Activated T-cell treated with anti-CD3 and anti-CD28 coated beads, Interleukin-2, amount 50 U/mL, for 72 hours (primary cell): ENCODE measurements at places on chromosomes 3 and 15. TPM values are rescaled to one million over a fixed set of nuclear protein-coding genes. Genes with fewer than 3 reads are reported as not detected.

The CFAP100 gene
- not detected for total RNA-seq

The CTXND1 gene
- not detected for total RNA-seq

GRCh38 chr3:184981071-184981470 lies 169.1 kb downstream of the VPS8 start:
- H3K4me3 ChIP-seq, result no peak overlapping the region
- no peak for DNase-seq
- H3K27me3 ChIP-seq, result no peaks in the 10 kb centered on the region
- H3K4me1 ChIP-seq, result no peaks in the 10 kb centered on the region
- peaks cover 10% of the 10 kb centered on the region for H3K36me3 ChIP-seq

- DNase-seq, result no peak
- peaks cover 8% of the 10 kb centered on the region for H3K27me3 ChIP-seq
- no peak overlapping the region for H3K4me3 ChIP-seq
- H3K27ac ChIP-seq, result no peak overlapping the region
- H3K4me1 ChIP-seq, result no peaks in the 10 kb centered on the region
- H3K36me3 ChIP-seq, result no peaks in the 10 kb centered on the region
Observed at GRCh38 chr15:66096688-66097058, 156.9 kb downstream of the MEGF11 start.

DNA sequence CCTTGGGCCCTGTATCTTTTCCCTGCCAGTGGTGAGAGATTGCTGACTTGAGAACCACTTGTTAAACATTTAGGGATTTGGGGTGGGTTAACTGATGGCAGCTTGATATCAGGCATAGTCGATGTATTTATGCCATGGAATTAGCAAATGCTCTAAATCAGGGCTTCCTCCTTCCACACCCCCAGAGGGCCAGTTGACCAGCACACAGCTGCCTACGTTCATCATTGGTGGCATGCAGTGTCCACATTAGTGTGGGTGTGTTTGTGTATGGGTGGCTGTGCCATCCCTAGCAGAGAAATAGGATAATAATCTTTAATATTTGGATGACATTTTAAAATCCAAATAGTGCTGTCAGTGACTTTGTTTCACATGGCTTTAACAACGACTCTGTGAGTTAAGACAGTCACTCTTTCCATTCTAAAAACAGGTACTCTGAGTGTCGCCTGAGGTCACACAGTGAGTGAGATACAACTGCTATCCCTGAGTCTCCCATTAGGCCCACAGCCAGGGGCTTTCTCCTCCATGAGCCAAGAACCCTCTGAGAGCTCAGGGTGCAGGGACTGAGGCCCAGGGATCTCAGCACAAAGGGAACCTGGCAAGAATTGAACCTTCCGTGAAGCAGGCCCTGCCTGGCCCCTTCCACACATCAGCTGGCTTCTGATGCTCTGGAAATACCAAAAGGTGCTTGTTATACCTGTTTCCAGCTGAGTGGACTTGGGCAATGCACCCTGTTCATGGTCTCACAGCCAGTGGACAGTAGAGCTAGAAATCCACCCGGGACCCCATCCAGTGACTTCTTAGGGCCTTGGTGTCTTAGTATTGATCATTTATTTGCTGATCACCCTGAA lies 4.3 kb upstream of the LTF start:
- H3K36me3 ChIP-seq, result no peaks in the 10 kb centered on the region
- H3K4me1 ChIP-seq, result no peaks in the 10 kb centered on the region
- H3K4me3 ChIP-seq, result no peak overlapping the region
- DNase-seq, result no peak
- peaks cover 59% of the 10 kb centered on the region for H3K27me3 ChIP-seq
- no peak overlapping the region for H3K27ac ChIP-seq

GRCh38 chr3:77917225-77917624 lies 877.3 kb downstream of the ROBO2 start:
- no peak overlapping the region for H3K27ac ChIP-seq
- DNase-seq, result no peak
- H3K4me3 ChIP-seq, result no peak overlapping the region

DNA sequence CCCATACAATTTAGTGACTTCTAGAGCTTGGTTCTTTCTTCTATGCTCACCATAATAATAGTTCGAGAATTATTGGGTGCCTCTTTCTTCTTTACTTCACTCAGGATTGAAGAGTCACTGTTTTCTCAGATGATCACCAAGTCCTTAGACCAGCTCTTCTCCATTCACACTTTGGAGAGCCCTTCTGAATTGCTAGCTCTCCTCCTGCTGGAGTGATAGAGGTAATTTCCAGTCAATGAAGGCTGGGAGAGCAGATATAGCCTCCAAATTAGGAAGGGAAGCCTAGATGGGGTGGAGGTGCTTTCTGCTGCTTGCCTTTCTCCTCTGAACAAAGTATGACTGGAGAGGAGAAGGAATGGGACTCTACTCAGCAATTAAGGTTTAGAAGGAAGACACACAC lies 10.7 kb upstream of the BBX start:
- no peaks in the 10 kb centered on the region for H3K4me1 ChIP-seq
- DNase-seq, result no peak
- peaks cover 10% of the 10 kb centered on the region for H3K27me3 ChIP-seq
- no peaks in the 10 kb centered on the region for H3K36me3 ChIP-seq
- no peak overlapping the region for H3K4me3 ChIP-seq
- no peak overlapping the region for H3K27ac ChIP-seq

DNA sequence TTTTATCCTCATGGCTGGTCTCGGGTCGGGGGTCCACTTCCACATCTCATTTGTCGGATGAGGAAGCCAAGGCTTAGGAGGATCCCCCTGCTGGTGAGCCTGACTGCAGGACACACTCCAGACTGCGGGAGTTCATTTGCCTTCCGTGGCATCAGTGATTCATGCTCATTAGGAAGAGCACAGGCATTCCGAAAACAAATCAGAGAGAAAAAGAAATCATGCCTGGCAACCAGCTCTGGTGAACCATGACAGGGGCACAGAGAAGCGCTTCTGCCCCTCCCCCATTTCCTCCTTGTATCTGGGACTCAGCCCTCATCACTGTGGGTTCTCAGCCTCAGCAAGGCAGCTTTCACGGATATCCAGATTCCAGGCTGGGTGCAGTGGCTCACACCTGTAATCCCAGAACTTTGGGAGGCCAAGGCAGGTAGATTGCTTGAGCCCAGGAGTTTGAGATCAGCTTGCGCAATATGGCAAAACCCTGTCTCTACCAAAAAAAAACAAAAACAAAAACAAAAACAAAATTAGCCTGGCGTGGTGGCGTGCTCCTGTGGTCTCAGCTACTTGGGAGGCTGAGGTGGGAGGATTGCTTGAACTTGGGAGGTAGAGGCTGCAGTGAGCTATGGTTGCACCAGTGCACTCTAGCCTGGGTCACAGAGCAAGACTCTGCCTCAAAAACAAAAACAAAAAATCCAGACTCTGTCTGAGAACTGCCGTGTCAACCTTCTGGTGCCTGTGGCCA lies 28.4 kb downstream of the IRAK2 start:
- H3K27me3 ChIP-seq, result no peaks in the 10 kb centered on the region
- peak; percentile 79 for DNase-seq
- H3K4me3 ChIP-seq, result peak overlapping the region; percentile 78
- no peaks in the 10 kb centered on the region for H3K36me3 ChIP-seq

The CPNE9 gene
- 0.46 TPM for total RNA-seq

- DNase-seq, result no peak
- H3K4me1 ChIP-seq, result peaks cover 7% of the 10 kb centered on the region
- peaks cover 6% of the 10 kb centered on the region for H3K36me3 ChIP-seq
- H3K27ac ChIP-seq, result no peak overlapping the region
Observed at GRCh38 chr15:57281321-57281720, 95.0 kb upstream of the CGNL1 start.

DNA sequence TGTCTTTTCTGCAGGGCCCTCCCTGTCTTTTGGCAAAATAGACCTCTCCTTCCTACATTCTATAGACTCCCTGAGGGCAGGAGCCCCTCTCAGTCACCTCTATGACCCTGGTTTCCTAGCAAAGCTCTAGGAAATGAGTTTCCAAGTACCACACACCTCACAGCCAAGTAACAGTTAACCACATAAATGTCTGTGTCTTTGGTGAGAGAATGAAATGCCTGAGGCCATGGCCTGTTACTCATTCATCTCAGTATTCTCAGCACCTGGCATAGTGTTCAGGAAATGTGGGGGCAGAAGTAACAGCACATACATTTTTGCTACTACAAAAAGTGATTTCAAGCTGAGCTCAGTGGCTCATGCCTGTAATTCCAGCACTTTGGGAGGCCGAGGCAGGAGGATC lies 21.0 kb downstream of the RFT1 start:
- H3K4me3 ChIP-seq, result peak overlapping the region; percentile 58
- H3K36me3 ChIP-seq, result peaks cover 6% of the 10 kb centered on the region
- peaks cover 45% of the 10 kb centered on the region for H3K4me1 ChIP-seq
- peak; percentile 43 for DNase-seq

DNA sequence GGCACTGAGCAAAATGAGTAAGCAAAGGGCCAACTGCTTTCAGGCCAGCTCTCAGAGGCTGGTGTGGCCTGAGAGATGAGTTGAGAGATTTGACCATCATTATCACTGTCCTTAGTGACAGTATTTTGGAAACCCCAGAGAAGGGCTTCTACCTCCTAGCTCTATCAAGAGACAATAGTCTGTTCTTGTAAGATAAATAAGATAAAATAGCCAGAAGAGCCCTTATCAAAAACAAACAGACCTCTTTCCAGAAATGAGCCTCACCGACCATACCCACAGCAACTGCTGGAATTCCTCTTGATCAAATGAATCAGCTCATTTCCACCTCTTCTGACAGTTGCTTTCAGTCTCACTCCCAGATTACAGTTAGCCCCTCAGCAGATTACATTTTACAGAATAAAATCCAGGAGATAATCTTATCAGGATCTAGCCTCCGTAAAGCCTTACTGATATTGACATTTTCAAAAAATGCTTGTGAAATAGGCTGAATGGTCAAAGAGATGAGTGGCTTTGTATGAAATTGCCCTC lies 4.5 kb downstream of the HDC start:
- DNase-seq, result peak; percentile 40
- H3K4me3 ChIP-seq, result peak overlapping the region; percentile 79
- peaks cover 70% of the 10 kb centered on the region for H3K4me1 ChIP-seq
- no peaks in the 10 kb centered on the region for H3K27me3 ChIP-seq
- H3K36me3 ChIP-seq, result peaks cover 2% of the 10 kb centered on the region

The SEMA3G gene
- total RNA-seq, result 0.36 TPM

The DLL4 gene
- total RNA-seq, result 0.12 TPM

DNA sequence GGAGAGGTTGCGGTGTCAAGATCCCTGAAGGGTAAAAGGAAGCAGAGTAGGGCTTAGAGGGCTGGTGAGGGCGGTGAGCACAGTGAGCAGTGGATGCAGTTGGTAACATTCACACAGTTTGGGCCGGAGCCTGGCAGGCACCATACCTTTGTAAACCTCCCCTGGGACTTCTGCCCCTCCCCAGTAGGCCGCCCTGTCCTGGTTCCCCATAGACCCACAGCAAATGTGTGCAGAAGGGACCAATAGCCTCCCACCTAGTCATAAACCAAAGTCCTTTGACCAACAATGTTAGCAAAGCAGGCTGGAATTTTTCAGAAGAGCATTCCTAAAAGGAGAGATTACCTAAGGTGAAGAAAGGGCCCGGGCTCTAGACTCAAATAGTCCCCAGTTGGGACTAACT lies 1.7 kb upstream of the PHGR1 start:
- DNase-seq, result no peak
- H3K4me1 ChIP-seq, result no peaks in the 10 kb centered on the region
- no peaks in the 10 kb centered on the region for H3K27me3 ChIP-seq

GRCh38 chr15:91023720-91024119 lies 1.3 kb upstream of the VPS33B start:
- no peak overlapping the region for H3K4me3 ChIP-seq
- no peaks in the 10 kb centered on the region for H3K36me3 ChIP-seq
- no peak overlapping the region for H3K27ac ChIP-seq
- H3K27me3 ChIP-seq, result no peaks in the 10 kb centered on the region
- DNase-seq, result no peak

- H3K4me3 ChIP-seq, result no peak overlapping the region
- H3K4me1 ChIP-seq, result no peaks in the 10 kb centered on the region
- no peak for DNase-seq
Observed at GRCh38 chr3:8204853-8205650, 296.6 kb upstream of the LMCD1 start.

The LMAN1L gene
- total RNA-seq, result 0.72 TPM

GRCh38 chr3:194254040-194254439 lies 97.1 kb downstream of the CPN2 start:
- no peak for DNase-seq
- H3K36me3 ChIP-seq, result no peaks in the 10 kb centered on the region
- no peak overlapping the region for H3K4me3 ChIP-seq
- peaks cover 13% of the 10 kb centered on the region for H3K4me1 ChIP-seq
- H3K27me3 ChIP-seq, result no peaks in the 10 kb centered on the region
- no peak overlapping the region for H3K27ac ChIP-seq

GRCh38 chr3:195154793-195155535 lies 116.0 kb downstream of the XXYLT1 start:
- peaks cover 4% of the 10 kb centered on the region for H3K27me3 ChIP-seq
- H3K27ac ChIP-seq, result no peak overlapping the region
- H3K36me3 ChIP-seq, result no peaks in the 10 kb centered on the region
- no peak for DNase-seq
- H3K4me3 ChIP-seq, result no peak overlapping the region
